Adrenal gland (tissue), 19 donors: ENCODE measurements at places on chromosomes 16 and 17. TPM values are rescaled to one million over a fixed set of nuclear protein-coding genes. Genes with fewer than 3 reads are reported as not detected.

DHX40 gene
- 37.3 TPM for total RNA-seq

G6PC3 gene
- total RNA-seq: 113 TPM

GRCh38 chr17:74134991-74135390, 68.5 kb upstream of the RPL38 start:
- H3K27me3 ChIP-seq: no peaks in the 10 kb centered on the region
- no peak for DNase-seq
- H3K36me3 ChIP-seq: no peaks in the 10 kb centered on the region
- no peaks in the 10 kb centered on the region for H3K4me1 ChIP-seq
- no peak overlapping the region for H3K4me3 ChIP-seq

DNA sequence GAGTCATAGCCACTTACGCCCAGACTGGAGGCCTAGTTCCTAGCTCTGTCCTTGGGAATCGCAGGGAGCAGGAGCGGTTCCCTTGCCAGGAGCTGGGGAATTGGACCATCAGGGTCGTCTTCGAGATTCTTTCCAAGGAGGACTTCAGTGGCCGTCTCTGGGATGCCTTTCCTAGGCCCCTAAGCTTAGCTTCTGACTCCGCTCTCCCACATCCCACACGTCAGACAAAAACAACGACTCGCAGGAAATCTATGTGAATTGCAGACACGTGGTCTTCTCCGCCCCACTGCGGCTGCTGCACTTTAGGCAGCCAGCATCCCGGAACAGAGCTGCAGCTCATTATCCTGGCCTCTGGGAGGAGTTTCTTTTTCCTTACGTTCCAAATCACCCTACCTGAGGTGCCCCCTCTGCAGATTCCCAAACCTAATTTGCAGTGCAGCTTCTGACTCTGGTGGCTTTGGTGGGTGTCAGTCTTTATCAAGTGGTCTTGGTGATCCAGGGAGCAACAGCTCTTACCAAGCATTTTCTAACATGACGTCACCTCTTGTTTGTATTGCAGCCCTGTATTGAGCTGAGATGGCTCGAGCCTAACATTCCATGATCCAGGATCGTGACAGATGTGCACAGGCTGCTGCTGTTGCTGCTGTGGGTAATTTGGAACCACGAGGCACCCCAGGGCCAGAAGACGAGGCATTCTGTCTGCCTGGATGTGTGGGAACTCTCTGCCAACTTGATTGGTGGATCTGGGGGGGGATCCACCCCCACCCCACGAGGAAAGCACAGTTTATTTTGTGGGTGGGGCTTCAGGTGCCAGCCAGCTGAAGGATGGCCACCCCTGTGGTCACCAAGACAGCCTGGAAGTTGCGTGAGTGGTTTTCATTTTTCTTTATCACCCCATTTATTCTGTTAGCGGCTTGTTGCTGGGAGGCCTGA, 1.1 kb downstream of the KATNB1 start:
- H3K27ac ChIP-seq: peak overlapping the region; percentile 61
- H3K27me3 ChIP-seq: no peaks in the 10 kb centered on the region
- DNase-seq: no peak
- peaks cover 20% of the 10 kb centered on the region for H3K4me1 ChIP-seq
- H3K4me3 ChIP-seq: peak overlapping the region; percentile 69

DNA sequence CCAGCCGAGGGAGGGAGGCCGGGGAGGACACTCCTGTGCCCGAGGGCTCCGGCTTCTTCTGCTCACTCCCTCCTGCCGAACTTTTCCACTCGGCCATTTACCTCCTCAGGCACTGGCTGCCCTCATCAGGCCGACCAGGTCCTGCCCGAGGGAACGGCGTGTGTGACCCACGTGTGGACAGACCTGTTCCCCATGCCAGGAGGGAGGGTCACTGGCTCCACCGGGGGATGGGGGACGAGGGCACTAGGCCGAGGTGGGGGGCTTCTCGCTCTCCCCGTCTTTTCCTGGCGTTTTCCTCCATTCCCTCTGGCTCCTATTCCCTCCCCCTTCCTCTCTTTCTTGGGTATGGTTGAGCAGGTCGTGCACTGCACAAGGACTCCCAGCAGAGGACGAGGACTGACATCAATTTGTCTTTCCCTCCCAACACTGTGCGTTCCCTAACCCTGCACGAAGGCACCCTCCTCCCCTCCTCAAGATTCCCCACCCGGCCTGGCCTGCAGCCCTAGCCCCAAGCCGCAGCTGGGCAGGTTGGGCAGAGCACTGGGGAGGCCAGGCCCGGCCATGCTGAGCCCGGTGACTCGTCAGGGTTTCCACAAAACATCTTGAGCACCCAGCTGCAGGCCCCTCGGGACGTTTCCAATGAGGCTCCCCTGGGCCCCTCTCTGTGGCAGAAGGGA, 3.2 kb upstream of the IL17C start:
- H3K4me1 ChIP-seq: no peaks in the 10 kb centered on the region
- peaks cover 18% of the 10 kb centered on the region for H3K27me3 ChIP-seq
- H3K27ac ChIP-seq: no peak overlapping the region
- H3K4me3 ChIP-seq: no peak overlapping the region
- DNase-seq: no peak
- H3K36me3 ChIP-seq: no peaks in the 10 kb centered on the region

GRCh38 chr17:28367641-28368305, 2.3 kb downstream of the VTN start:
- no peak overlapping the region for H3K27ac ChIP-seq
- H3K36me3 ChIP-seq: peaks cover 19% of the 10 kb centered on the region
- peaks cover 30% of the 10 kb centered on the region for H3K4me1 ChIP-seq
- no peaks in the 10 kb centered on the region for H3K27me3 ChIP-seq

DNA sequence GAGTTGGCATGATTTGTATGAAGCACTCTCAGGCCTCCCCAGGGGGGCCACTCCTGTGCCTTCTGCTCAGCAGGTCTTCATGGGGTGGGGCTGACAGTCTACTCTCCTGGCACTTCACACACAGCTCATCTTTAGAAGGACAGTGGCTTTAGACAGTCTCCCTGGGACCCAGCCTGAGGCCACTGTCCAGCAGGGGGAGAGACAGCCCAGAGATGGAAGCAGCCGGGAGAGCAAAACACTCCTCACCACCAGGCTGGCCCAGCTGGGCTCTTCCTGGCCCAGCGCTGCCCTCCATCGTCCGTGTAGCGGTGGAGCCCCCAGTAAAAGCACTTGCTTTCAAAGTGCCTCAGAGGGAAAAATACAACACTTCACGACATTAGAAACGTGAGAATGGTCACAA, 62.0 kb upstream of the CRHR1 start:
- H3K4me1 ChIP-seq: no peaks in the 10 kb centered on the region
- DNase-seq: no peak
- H3K36me3 ChIP-seq: no peaks in the 10 kb centered on the region
- H3K27me3 ChIP-seq: no peaks in the 10 kb centered on the region
- no peak overlapping the region for H3K4me3 ChIP-seq
- H3K27ac ChIP-seq: no peak overlapping the region

- no peak for DNase-seq
- no peaks in the 10 kb centered on the region for H3K4me1 ChIP-seq
- H3K36me3 ChIP-seq: no peaks in the 10 kb centered on the region
- no peak overlapping the region for H3K4me3 ChIP-seq
- no peaks in the 10 kb centered on the region for H3K27me3 ChIP-seq
Observed at GRCh38 chr16:4060009-4060408, 56.2 kb downstream of the ADCY9 start.

DNA sequence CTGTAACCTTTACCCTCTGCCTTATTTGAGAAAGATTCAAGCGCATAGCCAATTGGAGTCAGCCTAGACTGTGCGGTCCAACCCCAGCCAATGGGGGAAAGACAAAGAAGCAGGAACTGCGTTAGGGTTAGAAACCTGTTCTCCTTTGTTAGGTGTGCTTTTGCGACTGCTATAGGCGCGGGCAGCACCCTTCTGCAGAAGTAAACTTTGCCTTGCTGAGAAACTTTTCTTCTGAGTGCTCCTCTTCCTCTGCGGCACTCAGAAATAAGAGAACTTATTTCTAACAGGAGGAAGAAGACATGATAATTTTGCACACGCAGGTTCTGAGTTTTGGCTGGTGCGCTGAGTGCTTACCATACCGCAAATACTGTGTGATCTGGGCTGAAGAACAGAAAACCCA, 9.0 kb downstream of the TXNL4B start:
- H3K4me3 ChIP-seq: no peak overlapping the region
- no peaks in the 10 kb centered on the region for H3K27me3 ChIP-seq
- H3K36me3 ChIP-seq: peaks cover 46% of the 10 kb centered on the region
- DNase-seq: no peak
- H3K27ac ChIP-seq: no peak overlapping the region
- H3K4me1 ChIP-seq: no peaks in the 10 kb centered on the region

DNA sequence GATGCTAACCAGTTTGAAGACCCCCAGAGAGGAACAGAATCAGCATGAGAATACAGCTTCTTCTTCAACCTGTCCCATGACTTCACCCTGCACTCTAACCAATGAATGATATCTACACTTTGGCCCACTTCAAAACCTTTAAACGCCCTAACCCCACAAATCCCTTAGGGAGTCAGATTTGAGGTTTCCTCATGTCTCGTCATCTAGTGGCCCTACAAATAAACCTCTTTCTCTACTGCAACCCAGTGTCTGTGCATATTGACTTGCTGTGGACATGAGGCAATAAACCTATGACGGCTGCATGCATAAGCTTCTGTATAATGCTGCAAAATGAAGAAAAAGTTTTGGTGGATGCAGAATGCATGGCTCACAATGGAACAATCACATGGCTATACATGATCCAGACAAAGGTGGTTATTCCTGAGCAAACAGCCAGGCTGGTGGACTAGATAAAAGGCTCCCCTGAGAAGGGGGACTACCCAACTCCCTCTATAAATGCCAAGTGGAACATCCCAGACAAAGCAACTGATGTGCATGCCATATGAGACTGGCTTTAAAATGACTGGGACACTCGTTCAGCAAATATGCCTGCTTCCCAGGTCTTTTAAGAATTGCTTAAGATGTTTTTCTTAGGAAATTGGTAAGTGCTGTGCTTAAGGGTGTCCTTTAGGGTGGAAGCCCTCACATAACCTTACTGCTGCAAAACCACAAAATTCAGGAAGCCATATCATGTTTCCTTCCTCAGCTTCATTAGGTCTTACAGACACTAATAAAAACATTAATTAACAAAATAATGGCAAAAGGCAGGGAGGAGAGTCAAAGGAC, 12.2 kb downstream of the N4BP1 start:
- H3K27me3 ChIP-seq: no peaks in the 10 kb centered on the region
- no peak for DNase-seq
- no peak overlapping the region for H3K4me3 ChIP-seq
- no peaks in the 10 kb centered on the region for H3K36me3 ChIP-seq

- DNase-seq: no peak
- H3K36me3 ChIP-seq: no peaks in the 10 kb centered on the region
- no peak overlapping the region for H3K4me3 ChIP-seq
- H3K27ac ChIP-seq: no peak overlapping the region
- no peaks in the 10 kb centered on the region for H3K27me3 ChIP-seq
Observed at GRCh38 chr16:55144651-55145050, 179.4 kb upstream of the IRX6 start.

DNA sequence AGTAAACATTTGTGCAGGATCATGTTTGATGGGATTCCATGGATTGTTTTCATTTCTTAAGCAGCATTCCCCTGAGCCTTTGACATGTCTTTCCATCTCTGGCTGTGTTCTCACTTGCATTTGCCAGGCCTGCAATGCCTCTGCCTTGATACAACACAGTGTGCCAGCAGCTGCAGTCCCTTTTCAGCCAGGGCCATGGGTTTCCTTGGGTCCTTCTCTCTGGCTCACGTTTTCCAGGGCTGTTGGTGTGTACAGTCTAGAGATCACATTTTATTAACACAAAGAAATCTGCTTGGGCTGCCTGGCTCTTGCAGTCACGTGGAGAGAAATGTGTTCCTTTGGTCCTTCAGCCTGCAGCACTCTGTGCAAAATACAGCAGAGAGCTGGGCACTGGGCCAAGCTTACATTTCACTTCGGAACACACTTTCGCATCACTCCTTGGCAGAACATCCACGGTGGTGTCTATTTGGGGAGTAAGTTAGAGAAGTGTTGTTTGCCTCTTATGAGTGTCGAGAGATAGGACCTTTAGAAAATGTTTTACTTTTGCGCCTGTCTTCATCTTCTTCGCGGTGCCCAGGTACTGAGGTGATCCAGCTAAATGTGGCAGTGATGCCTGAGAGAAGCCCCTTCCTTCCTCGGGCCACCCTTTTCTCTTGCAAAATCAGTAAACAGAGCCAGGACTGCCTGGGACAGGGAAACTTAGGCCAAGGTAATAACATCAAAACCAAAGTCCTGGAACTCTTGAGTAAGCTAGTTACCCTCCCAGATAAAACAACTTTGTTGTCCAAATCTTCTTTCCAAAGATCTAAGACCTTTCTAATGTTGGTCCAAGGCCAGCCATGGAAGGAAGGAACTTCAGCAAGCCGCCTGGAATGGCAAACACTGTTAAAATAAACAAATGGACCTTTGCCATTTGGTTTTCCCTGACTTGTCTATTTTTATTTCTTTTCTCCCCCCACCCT, 20.9 kb downstream of the HLF start:
- H3K27ac ChIP-seq: peak overlapping the region; percentile 78
- no peaks in the 10 kb centered on the region for H3K27me3 ChIP-seq
- H3K36me3 ChIP-seq: no peaks in the 10 kb centered on the region
- H3K4me1 ChIP-seq: peaks cover 41% of the 10 kb centered on the region

GRCh38 chr16:9260666-9261065, 169.2 kb downstream of the HAPSTR1 start:
- H3K36me3 ChIP-seq: no peaks in the 10 kb centered on the region
- DNase-seq: peak; percentile 32
- H3K27me3 ChIP-seq: peaks cover 7% of the 10 kb centered on the region
- no peak overlapping the region for H3K27ac ChIP-seq

GRCh38 chr17:56172517-56172982, 19.3 kb downstream of the ANKFN1 start:
- no peak overlapping the region for H3K27ac ChIP-seq
- H3K4me3 ChIP-seq: no peak overlapping the region
- H3K4me1 ChIP-seq: no peaks in the 10 kb centered on the region
- H3K36me3 ChIP-seq: no peaks in the 10 kb centered on the region
- DNase-seq: no peak
- no peaks in the 10 kb centered on the region for H3K27me3 ChIP-seq
